Pancreas (tissue), 10 donors: ENCODE measurements at places on chromosomes 4 and X. TPM values are rescaled to one million over a fixed set of nuclear protein-coding genes. Genes with fewer than 3 reads are reported as not detected.
A peak's percentile ranks its signal among the peaks of the same experiment; 100 is the strongest.

- no peaks in the 10 kb centered on the region for H3K36me3 ChIP-seq
- no peak overlapping the region for H3K4me3 ChIP-seq
- no peaks in the 10 kb centered on the region for H3K27me3 ChIP-seq
- no peak overlapping the region for H3K27ac ChIP-seq
Measured at GRCh38 chrX:36199928-36200327, 280.4 kb downstream of the CFAP47 start.

DNA sequence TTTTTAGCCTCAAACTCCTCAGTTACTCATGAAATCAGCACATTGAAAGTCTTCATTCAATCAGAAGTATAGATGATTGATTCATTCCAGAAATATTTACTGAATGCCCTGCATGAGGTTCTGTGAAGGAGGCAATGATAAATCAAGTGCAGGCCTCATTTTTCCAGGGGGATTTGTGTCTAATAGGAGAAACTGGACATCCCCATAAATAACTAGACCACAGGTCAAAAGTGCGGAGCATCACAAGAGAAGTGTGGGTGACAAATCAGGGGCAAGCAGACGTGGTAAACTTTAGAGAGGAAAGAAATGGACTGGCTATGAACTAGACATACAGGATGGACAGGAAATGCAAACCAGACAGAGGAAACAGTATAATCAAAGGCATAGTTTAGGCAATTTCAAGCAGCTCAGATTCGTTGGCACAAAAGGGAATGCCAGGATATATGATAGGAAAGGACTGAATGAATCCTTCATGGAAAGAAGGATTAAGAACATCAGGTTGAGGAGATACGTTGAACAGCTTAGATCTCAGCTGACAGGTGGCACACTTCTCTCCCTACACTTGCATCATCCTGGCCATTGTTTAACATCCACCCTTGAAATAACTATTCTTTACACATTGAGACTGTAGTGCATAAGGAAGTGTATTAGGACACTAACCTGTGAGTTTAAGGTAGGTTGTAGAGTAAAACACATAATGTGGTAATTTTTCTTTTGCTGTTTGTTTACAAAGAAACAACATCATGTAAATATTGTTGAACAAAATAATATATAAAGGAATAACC lies 69.6 kb upstream of the RASGEF1B start:
- no peaks in the 10 kb centered on the region for H3K4me1 ChIP-seq
- H3K27ac ChIP-seq = no peak overlapping the region
- no peak overlapping the region for H3K4me3 ChIP-seq
- no peaks in the 10 kb centered on the region for H3K36me3 ChIP-seq
- H3K27me3 ChIP-seq = no peaks in the 10 kb centered on the region
- DNase-seq = no peak

The AMBN gene
- total RNA-seq = not detected

The PABPC1L2A gene
- total RNA-seq = not detected

- H3K36me3 ChIP-seq = no peaks in the 10 kb centered on the region
- no peaks in the 10 kb centered on the region for H3K27me3 ChIP-seq
- no peak overlapping the region for H3K27ac ChIP-seq
- H3K4me3 ChIP-seq = no peak overlapping the region
- no peak for DNase-seq
- no peaks in the 10 kb centered on the region for H3K4me1 ChIP-seq
Measured at GRCh38 chr4:21709761-21710160, 238.8 kb downstream of the KCNIP4 start.

DNA sequence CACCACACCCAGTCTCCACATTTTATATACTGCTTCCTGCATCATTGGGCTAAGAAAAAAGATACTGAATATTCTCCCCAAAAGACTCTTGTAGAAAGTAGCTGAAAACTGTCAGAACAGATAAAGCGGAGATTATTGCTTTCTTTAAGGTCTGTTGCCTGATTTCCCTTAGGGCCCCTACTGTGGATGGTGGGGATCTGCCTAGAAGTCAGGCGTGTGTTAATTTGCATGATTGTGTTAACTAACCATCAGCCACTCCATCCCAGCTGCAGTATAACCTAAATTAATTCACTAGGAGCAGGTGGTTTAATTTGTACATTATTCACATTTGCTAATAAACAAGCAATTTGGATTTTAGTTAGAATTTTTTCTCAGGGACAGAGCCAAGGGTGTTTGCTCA lies 360.3 kb downstream of the FBXW7 start:
- H3K36me3 ChIP-seq = no peaks in the 10 kb centered on the region
- no peaks in the 10 kb centered on the region for H3K27me3 ChIP-seq
- no peak overlapping the region for H3K4me3 ChIP-seq
- no peak for DNase-seq
- no peaks in the 10 kb centered on the region for H3K4me1 ChIP-seq

GRCh38 chr4:186954509-186954908 lies 230.9 kb upstream of the FAT1 start:
- no peak for DNase-seq
- no peaks in the 10 kb centered on the region for H3K36me3 ChIP-seq
- no peaks in the 10 kb centered on the region for H3K27me3 ChIP-seq
- H3K4me1 ChIP-seq = peaks cover 1% of the 10 kb centered on the region

GRCh38 chrX:46912098-46912602 lies at the start of gene JADE3:
Gene JADE3 (plus strand): TSS chrX:46912421. CDS start chrX:46984895, 72,474 bp downstream.
- no peaks in the 10 kb centered on the region for H3K36me3 ChIP-seq
- DNase-seq = peak; percentile 91
- peaks cover 4% of the 10 kb centered on the region for H3K4me1 ChIP-seq
- H3K27me3 ChIP-seq = no peaks in the 10 kb centered on the region

DNA sequence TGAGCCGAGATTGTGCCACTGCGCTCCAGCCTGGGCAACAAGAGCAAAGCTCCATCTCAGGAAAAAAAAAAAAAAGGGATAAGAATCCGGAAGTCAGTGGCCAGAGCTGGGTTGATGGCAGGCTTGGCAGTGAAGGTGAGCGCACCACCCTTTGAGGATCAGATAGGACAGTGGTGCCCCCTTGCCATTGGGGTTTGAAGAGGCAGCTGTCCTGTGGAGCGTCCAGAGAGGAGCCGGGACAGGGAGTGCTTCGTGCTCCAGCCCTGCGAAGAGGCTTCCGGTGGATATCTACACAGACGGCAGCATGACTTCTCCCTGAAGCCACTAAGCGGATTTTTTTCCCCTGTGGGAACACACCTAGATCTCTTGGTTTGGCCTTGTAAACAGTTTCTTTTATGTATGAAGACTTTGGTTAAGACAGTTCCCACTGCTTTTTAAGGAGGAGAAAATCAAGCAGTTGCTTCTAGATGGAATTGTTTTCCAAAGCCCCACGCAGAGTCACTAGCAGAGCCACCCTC lies 6.5 kb downstream of the TBC1D14 start:
- H3K4me3 ChIP-seq = no peak overlapping the region
- H3K27me3 ChIP-seq = no peaks in the 10 kb centered on the region
- no peaks in the 10 kb centered on the region for H3K4me1 ChIP-seq
- H3K36me3 ChIP-seq = no peaks in the 10 kb centered on the region
- H3K27ac ChIP-seq = no peak overlapping the region

DNA sequence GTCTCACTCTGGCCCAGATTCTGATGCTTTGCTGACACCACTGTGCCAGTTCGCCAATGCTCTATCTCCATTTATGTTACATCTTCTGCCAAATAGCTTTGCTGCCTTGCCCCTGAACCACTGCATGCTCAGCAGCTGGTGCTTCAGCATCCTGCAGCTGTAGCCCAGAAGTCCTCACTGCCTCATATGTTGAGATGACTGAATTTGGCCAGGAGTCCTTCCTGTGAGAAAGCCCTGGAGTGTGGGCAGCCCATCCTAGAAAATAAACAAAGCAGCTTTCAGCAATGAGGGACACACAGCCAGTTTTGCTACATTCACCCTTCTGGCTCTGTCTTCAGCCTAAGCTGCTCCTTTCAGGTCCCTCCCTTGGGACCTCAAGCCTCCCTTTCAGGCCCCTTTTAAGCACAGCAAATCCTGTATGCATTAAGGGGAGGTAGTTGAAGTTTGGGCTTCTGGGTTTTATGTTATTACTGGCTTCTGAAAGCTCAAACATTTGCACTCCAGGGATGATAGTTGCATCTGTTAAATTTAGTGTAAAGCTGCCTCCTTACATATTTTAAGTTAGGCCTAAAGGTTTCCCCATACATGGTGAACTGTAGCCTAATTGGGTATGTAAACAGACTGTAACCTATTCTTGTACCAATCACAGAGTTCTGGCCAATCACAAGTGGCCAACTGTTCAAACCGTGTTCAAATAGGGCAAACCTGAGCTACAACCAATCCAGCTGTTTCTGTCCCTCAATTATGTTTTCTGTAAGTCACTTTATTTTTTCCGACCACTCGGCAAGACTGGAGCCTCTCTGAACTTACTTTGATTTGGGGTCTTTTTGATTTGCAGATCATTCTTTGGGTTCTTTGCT lies 2.1 kb upstream of the TMEM165 start:
- H3K27me3 ChIP-seq = no peaks in the 10 kb centered on the region
- no peaks in the 10 kb centered on the region for H3K4me1 ChIP-seq
- H3K4me3 ChIP-seq = no peak overlapping the region
- no peak for DNase-seq
- H3K36me3 ChIP-seq = no peaks in the 10 kb centered on the region
- no peak overlapping the region for H3K27ac ChIP-seq

GRCh38 chr4:2256781-2257191 lies 5.1 kb downstream of the MXD4 start:
- no peaks in the 10 kb centered on the region for H3K27me3 ChIP-seq
- peaks cover 13% of the 10 kb centered on the region for H3K4me1 ChIP-seq
- peak; percentile 42 for DNase-seq
- H3K36me3 ChIP-seq = no peaks in the 10 kb centered on the region

The ASB12 gene
- 0.14 TPM for total RNA-seq

The NUP62CL gene
- total RNA-seq = 3.3 TPM

DNA sequence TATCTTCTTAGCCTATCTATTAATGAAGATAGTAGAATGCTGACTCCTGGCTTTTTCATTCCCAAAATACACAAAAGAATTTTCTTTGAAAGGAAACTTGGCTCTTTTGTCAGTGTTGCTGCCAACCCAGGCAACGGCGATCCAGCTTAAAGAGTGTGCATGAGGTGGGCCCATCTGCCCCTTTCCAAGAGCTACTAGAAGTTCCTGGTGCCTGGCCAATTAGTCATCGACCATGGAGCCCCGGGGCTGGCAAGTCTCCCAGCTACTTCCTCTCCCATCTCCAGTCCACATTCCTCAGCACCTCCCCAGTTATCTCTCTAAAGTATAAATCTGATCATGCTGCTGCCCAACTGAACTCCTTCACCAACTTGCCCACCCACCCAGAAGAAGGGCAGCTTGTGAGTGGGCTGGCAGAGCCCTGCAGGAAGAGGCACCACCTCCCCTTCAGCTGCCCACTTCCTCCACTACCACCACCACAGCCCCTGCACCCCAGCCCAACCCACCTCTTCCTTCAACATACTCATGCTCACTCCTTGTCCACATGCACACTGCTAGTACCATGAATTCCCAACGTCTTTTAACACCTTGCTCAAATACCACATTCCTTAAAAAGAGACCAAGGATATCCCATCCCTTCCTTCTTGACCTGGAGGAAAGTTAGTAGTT lies 158.2 kb upstream of the MAP3K15 start:
- no peaks in the 10 kb centered on the region for H3K4me1 ChIP-seq
- H3K4me3 ChIP-seq = no peak overlapping the region
- H3K27ac ChIP-seq = no peak overlapping the region
- DNase-seq = no peak

The CLCN4 gene
- 4.0 TPM for total RNA-seq

The FGF16 gene
- total RNA-seq = not detected

GRCh38 chr4:164894702-164895101 lies 17.7 kb downstream of the APELA start:
- H3K4me3 ChIP-seq = no peak overlapping the region
- no peaks in the 10 kb centered on the region for H3K27me3 ChIP-seq

The SYNPO2 gene
- 10.9 TPM for total RNA-seq

DNA sequence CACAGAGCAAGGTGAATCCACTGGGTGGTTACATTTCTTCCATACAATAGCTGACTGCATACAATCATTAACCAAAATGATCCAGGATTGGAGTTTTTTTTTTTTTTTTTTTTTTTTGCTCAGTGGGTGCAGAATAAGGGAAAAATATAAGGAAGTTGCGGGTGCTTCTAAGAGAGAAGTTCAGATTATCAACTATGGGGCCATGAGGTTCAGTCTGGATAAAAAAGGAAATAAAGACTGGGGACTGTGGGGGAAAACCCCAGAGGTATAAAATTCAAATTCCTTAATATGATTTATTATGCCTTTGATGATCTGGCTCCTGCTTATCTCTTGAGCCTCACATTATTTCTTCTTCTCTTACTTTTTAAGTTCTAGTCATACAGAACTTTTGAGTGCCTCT lies 5.9 kb upstream of the EIF1AX start:
- H3K4me3 ChIP-seq = no peak overlapping the region
- H3K4me1 ChIP-seq = no peaks in the 10 kb centered on the region
- no peaks in the 10 kb centered on the region for H3K27me3 ChIP-seq
- no peak for DNase-seq
- no peaks in the 10 kb centered on the region for H3K36me3 ChIP-seq
- no peak overlapping the region for H3K27ac ChIP-seq

The ARMCX1 gene
- total RNA-seq = 8.9 TPM

DNA sequence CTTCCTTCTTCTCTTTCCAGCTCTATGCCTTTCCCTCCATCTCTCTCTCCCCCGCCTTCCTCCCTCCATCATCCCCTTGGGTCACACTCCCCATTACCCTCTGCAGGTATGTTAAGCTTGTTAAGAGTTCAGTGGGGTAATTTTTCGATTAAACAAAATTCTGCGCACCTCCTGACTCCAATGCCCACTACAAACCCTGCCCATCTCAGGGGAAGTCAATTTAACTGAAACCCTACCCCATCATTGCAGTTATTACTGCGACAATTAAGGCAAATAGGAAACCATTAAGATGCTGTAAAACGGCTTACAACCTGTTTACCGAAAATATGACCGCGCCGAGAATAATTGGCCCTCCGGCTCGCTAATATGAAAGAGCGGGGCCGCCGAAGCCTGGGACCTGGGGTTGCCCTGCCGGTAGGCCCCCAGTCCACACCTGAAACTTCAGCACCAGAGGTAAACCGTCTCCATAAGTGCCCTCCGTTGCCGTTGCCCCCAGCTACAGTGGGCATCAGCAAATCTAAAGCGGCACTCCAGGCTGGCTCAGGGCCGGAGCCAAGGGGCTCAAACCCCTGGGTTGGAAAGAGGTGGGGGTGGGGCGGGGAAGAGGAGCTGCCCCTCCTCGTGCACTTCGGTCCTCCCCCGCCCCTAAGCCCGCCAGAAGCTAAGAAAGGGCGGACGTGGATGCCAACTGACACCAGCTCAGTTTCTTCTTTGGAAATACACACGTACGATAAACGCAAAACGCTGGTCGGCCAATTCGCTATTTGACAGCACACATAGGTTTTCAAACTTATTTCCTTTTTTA lies 4.8 kb downstream of the ARX start:
- H3K27me3 ChIP-seq = no peaks in the 10 kb centered on the region
- no peaks in the 10 kb centered on the region for H3K4me1 ChIP-seq
- no peak for DNase-seq
- no peaks in the 10 kb centered on the region for H3K36me3 ChIP-seq
- no peak overlapping the region for H3K27ac ChIP-seq
- H3K4me3 ChIP-seq = no peak overlapping the region
